ENCODE measurements at places on chromosomes 4 and X.
A peak's percentile ranks its signal among the peaks of the same experiment; 100 is the strongest.

DNA sequence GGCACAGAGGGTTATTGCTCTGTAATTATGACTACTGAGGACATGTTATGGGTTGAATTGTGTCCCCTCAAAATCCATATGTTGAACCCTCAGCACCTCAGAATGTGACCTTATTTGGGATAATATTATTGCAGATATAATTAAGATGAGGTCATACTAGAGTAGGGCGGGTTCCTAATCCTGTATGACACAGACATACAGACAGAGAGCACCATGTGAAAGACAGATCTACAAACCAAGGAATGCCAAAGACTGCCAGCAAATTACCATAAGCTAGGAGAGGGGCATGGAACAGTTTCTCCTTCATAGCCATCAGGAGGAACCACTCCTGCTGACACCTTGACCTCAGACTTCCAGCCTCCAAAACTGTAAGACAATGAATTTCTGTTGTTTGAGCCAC lies 115.2 kb upstream of the OTUD4 start:
- no peak for DNase-seq

- DNase-seq, result no peak
These were observed 63.7 kb downstream of the MAML3 start for GRCh38 chr4:140090215-140090731.

DNA sequence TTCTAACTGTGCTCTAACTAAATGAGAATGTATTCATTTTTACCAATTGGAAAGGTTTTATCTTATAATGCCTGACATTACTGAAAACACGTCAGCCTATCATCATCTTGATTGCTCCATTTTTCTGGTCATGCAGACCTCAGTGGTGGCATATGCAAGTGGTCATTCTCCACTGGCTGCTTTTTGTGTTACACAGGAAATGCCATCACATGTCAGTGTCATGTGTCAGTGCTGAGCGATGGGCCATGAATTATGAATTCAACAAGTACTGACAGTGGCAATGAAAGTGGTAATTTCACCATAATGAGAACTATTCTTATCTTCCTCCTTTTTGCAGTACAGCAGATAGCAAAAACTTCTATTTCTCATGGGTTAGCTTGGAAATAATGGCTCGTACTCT lies 190.5 kb downstream of the PACRGL start:
- no peak for DNase-seq

DNA sequence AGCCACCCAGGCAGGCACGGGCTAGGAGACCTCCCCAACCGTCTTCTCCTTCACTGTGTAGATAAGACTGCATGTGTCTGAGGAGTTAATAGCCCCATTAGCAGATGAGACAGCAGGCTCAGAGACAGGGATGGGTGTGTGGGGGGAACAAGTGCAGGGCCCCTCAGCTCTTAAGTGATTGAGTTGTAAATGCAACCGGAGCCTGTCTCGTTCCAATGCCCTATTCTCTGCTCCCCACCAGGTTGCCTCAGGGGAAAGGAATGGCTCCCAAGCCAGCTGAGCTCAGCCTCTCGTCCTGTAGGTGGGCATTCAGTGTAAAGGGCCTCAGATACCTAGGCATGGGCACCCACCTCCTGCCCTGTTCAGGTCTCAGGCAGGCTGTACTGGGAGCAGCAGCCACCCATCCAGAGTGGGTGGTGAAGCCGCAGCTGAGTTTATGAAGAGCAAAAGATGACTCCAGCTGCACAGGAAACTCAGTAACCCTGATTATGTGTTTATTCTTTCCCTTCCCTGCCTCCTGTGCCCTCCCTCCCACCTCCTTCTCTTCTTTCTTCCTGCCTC lies 87.3 kb downstream of the PJA1 start:
- no peak for DNase-seq

- no peak for DNase-seq
These were observed 39.2 kb downstream of the RAB40AL start for GRCh38 chrX:102976286-102976685.

GRCh38 chr4:10917566-10917965 lies 233.0 kb upstream of the CLNK start:
- no peak for DNase-seq

GRCh38 chrX:136779346-136779781 lies 1.4 kb downstream of the ARHGEF6 start:
- DNase-seq, result peak; percentile 55

DNA sequence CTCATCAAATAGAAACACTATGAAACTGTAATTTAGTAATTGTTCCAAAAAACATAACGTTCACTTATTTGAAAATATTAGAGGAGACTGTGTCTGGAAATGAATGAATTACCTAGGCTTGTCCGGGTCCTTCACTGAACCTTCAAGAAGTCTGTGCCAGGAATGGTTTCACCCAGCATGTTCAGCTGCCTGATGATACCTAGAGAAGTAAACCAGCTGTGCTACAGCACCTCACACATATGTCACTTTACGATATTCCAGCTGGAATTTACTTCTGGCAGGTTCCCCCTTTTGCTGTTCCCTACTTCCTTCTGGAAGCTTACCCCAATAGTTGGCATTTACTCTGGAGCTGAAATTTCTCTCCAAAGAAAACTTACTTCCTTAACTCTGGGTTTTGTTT lies 906.5 kb downstream of the FAT4 start:
- DNase-seq, result no peak

DNA sequence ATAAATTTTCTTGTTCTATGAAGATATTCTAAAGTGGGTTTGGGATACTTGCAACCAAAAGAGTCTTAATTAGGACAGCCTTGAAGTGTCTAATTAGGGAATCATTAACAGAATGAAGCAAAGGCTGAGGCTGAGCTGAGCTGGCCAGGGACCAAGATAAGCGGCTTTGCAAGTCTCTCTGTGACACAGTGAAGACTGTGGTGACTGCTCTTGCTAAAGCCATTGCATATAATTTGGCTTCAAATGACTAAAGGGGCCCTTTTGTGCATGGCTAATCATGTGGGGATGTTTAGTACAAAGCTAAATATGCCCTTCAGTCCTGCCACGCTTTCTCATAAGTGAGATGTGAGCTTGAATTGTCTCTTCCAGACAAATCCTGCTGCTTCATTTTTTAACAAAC lies 31.2 kb upstream of the GYPA start:
- DNase-seq, result no peak

DNA sequence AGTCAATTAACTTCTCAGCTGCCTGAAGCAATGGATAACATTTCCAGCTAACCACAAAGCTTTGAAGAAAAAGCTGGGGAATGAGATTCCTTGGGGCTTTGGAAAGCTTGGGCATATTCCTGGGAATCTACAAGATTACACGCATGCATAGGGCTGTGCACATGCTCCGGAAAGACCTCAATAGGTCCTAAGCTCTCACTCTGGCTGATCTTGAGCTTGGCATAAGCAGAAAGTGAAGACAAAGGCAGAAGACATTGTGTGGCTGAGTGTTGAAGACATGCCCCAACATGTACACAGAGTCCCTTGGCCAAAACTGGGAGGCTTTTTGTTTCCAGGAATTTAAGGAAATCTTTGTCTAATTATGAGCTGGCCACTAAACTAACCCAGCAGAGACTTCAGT lies 31.2 kb downstream of the ATG4A start:
- no peak for DNase-seq

- no peak for DNase-seq
These were observed 52.5 kb downstream of the LNX1 start for GRCh38 chr4:53538756-53539155.

GRCh38 chrX:73214426-73215094 lies at the start of gene NAP1L2:
NAP1L2 (minus strand) TSS chrX:73214851; CDS start chrX:73214492, 359 bp downstream.
- DNase-seq, result peak; percentile 59

GRCh38 chr4:173932701-173933100 lies 350.8 kb downstream of the FBXO8 start:
- DNase-seq, result no peak

GRCh38 chr4:47210828-47211227 lies 179.5 kb downstream of the GABRB1 start:
- DNase-seq, result no peak

DNA sequence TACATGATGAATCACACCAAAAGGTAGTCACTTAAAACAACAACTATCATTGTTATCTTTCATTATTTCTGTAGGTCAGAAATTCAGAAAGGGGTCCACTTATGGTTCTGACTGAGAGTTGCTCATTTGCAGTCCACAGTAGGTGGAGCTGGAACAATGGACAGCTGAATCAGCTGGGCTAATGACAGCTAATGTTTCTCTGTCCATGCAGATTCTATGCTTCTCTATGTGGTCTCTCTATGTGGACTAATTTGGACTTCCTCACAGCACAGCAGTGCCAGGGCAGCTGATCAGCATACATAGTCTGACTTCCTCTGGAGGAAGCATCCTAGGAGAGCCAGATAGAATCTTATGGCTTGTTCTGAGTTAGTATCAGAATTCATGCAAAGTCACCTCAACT lies 131.7 kb upstream of the INTU start:
- DNase-seq, result no peak

GRCh38 chr4:64360664-64361398 lies 48.4 kb downstream of the TECRL start:
- no peak for DNase-seq

GRCh38 chrX:7054219-7055216 lies 93.0 kb upstream of the STS start:
- no peak for DNase-seq

GRCh38 chr4:80420638-80421037 lies 85.1 kb downstream of the CFAP299 start:
- DNase-seq, result no peak

DNA sequence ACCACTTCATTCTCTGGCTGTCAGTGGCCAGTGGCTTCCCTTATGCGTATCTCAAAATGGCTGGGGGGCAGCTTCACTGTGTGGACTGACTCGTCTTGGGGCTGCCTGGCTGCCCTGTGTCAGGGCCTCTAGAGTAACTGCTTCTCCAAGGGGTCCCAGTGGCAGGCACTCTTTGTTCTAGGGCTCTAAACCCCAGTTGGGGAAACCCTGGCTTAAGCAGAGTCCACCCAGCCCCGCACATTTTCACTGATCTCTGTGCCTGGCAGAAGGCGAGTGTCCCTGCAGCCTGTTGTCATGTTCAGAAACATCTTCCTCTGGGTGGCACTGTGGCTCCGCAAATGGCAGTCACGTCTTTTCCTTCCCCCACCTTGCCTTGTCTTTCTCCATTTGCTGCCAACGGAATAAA lies 59.7 kb downstream of the NBDY start:
- no peak for DNase-seq

DNA sequence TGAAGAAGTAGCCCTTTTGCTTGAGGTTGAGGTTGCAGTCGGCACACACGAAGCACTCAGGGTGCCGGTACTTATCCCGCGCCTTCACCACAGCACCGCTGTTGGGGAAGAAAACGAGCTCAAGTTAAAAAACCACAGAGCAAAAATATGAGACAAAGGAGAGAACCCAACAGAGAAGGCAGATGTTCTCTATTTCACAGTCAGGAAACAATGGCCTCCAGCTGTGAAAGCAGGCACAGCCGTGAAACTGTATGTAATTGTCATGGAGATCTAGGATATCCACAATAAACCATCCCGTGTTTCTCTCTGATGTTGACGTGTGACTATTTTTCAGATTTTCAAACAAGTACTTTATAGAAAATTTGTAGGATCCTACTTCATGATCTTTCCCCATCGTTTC lies 30.9 kb upstream of the CCDC110 start:
- no peak for DNase-seq

GRCh38 chr4:181966104-181966551 lies 277.1 kb upstream of the TENM3 start:
- DNase-seq, result no peak

- DNase-seq, result no peak
These were observed 524 bp upstream of the RPS3A start for GRCh38 chr4:151098979-151099228.

GRCh38 chr4:4416981-4417380 lies 30.1 kb downstream of the NSG1 start:
- no peak for DNase-seq

- no peak for DNase-seq
These were observed 446 bp upstream of the FAM50A start for GRCh38 chrX:154443479-154443910.

- DNase-seq, result no peak
These were observed 97.4 kb downstream of the DCTD start for GRCh38 chr4:182819751-182820150.

- DNase-seq, result no peak
These were observed 902.3 kb downstream of the PCDH19 start for GRCh38 chrX:99507768-99508167.

DNA sequence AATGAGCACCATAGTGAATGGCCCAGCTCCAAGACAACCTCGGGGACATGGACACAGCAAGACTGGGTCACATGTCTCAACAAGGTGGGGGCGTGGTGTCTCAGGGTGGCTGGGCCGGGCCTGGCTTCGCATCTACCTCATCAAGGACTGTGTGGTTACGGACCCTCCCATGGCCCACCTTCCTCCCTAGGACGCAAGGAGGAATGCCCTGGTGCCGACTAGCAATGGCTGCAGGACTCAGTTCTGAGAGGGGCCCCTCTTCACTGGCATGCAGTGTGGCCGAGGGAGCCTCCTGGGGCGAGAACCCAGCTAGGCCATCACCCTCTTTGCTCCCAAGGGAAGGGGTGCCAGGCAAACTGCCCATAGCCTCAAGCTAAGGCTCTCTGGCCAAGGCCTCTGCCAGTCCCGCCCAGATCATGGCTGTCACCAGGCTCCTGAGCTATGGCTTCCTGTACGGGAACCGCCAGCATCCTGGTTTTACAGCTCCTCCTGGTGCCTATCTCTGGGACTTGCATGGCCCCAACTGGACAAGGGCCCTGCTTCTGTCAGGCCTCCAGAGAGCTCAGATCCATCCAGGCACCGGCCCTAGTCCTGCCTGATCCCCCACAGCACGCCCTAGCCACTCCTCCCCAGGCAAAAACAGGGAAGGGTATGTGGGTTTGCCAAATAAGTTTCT lies 218.0 kb upstream of the AGTR2 start:
- no peak for DNase-seq

DNA sequence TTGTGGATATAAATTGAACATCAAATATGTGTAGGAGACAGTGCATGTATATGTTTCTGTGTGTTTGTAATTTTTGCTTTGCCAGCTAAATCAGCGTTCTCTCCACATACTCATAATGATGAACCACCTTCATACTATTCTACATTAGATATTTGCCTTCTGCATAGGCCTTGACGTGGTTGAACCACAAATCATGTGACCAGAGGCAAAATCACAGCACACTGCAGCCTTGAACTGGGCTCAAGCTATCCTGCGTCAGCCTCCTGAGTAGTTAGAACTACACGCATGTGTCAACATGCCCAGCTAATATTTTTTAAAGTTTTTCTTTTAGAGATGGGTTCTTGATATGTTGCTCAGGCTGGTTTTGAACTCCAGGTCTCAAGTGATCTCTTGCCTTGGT lies 9.5 kb downstream of the UBQLN2 start:
- no peak for DNase-seq

- DNase-seq, result no peak
These were observed 50.3 kb downstream of the ARHGAP10 start for GRCh38 chr4:147782087-147782781.

- DNase-seq, result no peak
These were observed 199.0 kb upstream of the CXXC4 start for GRCh38 chr4:104693601-104694201.

GRCh38 chr4:1648962-1649361 lies 35.2 kb downstream of the FAM53A start:
- no peak for DNase-seq
